HepG2 (cell line): ENCODE measurements at places on chromosomes 4 and X. TPM values are rescaled to one million over a fixed set of nuclear protein-coding genes. Genes with fewer than 3 reads are reported as not detected.

Gene PF4V1
- not detected in 2 replicates for total RNA-seq

DNA sequence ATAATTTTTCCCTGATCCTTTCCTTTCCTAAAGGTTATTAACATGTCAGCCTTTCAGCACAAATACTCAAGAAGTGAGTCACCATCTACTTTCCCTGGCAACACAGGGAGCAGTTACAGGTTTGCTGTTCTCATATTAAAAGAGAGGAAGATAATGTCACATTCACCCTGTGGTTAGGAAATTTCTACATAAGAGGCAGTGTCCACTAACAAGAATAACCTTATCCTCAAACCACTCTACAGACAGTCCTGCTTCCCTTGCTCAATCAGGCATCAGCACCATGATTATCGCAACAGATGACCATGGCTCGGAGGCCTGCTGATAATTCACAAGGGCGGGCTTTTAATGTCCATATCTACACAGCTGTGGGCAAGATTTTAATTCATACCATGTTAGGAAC is 30.9 kb downstream of the RNF150 start:
- DNase-seq: no peak

Gene FGF13
- total RNA-seq: 0.33 and 0.84 TPM in 2 replicates

Gene TLR6
- total RNA-seq: 0.52 and 0.71 TPM in 2 replicates

- DNase-seq: no peak
Observed at GRCh38 chr4:150656891-150657290, 74.9 kb downstream of the MAB21L2 start.

- DNase-seq: no peak
Observed at GRCh38 chrX:34880656-34881055, 61.9 kb upstream of the FAM47B start.

DNA sequence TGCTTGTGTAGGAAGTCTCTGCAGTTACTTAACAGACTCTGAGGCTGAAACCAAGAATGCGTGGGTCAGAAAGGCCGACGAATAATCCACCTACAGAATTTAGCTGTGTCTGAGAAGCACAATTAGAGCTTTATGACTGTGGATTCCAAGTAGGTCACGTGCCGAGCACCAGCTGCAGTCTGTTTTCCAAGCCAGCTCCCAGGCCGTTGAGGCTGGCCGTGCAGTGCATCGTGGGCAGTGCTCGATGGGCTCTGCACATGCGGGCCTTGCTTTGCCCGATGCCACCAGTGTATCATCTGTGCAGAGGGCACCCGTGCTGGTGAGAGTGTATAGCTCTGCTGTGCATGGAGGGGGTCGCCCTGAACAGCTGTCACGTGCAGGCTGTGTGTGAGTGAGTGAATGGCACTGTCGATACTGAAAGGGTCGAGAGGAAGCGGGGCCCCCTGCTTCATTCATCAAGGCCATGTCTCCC is 67.5 kb upstream of the CLDN34 start:
- no peak for DNase-seq

Gene SLC30A9
- total RNA-seq: 72.8 and 104 TPM in 2 replicates

DNA sequence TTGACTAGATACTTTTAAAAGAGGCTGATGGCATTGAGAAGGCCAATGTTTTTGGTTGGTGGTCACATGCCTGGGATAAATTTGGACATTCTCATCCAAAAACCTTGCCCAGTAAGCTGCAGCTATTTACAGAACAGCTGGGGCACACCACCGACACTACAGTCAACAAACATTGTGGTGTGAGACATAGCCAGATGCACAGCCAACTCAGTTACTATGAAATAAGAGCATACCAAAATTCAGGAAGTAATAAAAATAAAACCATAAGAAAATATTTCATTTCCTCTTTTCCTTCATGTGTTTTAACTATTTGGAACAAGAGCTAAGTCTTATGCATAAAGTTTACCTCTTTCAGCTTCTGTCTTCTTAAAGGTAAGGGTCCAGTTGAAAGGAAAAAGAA is 8.8 kb downstream of the PPM1K start:
- no peak for DNase-seq

GRCh38 chrX:100946299-100946927 is 17.7 kb upstream of the XKRX start:
- no peak for DNase-seq

Gene GRPR
- 0.04 TPM in 1 of 2 replicates, not detected in the other for total RNA-seq

- DNase-seq: no peak
Observed at GRCh38 chr4:145907812-145908211, 30.8 kb downstream of the ZNF827 start.

DNA sequence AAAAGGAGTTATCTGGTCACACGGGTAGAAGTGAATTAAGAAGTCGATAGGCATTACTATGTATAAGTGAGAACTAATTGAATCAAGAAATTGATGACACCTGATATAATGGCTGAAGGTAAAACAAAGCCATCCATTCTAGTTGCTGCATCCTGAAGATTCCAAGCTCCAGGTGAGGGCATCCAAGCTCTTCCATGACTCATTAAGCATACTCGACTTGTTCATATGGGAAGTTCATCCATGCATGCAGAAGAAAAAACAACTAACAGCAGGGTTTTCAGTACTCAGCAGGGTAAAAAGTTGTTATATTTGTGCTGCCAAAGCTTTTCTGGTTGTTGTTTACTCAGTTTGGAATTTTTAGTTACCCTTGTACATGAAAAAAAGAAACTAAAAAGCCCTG is 508.0 kb upstream of the CXorf51A start:
- DNase-seq: no peak

DNA sequence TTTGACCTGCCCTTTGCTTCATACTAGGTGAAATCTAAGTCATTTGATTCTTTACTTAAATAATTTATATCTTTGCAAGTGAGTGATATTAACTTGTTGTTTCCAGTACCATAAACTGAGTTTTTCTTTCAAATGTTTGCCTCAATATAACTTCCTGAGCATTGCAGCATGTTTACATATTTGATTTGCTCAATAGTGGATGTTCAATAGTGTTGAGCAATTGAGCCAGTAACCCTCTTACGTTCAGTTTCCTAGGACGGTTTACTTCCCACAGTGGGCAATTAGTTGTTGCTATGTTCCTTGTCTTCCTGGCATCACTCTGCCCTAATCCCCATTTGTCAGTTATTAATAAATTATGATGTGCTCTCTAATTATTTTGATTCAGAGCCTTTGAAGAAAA is 278.5 kb downstream of the EPHA5 start:
- no peak for DNase-seq

- no peak for DNase-seq
Observed at GRCh38 chr4:184288451-184289178, 70.9 kb upstream of the ENPP6 start.

Gene MAMLD1
- total RNA-seq: not detected in 2 replicates

Gene CT45A1
- total RNA-seq: not detected in 2 replicates

DNA sequence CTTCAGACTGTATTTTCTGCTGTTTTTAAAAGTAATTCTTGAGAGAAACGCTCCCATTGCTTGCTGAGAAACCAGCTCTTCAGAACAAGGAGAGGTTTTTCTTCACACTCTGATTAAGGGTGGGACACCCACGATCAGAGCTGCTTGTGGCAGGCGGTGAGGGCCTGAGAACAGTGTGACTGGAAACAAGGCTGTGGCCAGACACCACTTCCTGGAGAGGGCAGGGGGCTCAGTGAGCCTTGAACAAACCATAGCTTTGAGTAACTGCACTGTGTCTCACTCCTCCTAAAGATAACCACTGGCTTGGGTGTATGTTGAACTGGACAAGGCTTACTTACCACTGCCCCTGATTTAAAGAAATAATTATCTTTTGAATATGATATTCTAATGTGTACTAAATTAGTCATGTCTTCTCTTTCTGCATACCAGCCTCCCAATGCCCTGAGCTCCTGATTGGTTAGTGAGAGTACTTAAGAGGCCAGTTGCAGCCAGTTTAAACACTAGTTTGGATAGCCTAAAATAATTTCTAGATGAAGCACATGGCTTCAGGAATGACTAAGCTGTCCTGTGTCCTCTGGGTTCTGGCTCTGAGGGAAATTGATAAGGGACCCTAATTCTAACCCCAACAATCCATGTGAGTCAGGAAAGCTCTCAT is 3.7 kb upstream of the GPR82 start:
- DNase-seq: no peak

Gene TLR10
- not detected in 2 replicates for total RNA-seq

- DNase-seq: no peak
Observed at GRCh38 chrX:109843963-109844751, 111.1 kb upstream of the ACSL4 start.

Gene MAGEA2
- total RNA-seq: 0.15 and 0.35 TPM in 2 replicates

GRCh38 chr4:82419451-82419850 is 10.8 kb downstream of the HNRNPDL start:
- no peak for DNase-seq

DNA sequence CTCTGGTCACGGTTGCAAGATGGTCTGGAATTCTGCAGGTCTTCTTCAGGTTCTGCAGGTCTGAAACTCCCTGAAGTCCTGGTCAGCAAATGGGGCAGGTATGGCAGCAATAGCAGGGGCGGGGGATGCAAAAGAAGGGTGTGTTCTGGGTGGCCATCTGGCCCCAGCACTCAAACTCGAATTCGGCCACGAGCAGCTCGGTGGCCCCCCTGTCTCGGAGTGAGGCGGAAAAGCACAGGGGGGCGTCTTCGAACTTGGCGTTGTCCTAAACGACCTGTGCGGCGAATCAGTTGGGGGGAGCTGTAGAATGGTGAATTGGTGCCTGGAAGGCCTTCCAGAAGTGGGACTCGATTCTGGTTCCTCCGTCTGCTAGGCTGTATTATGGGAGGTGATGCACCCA is 2.1 kb downstream of the RTL5 start:
- DNase-seq: no peak

Gene FDCSP
- total RNA-seq: not detected in 2 replicates

Gene HPGDS
- total RNA-seq: not detected in 2 replicates

- peak; percentile 0 for DNase-seq
Observed at GRCh38 chrX:16212436-16212835, 45.2 kb downstream of the MAGEB17 start.

Gene CT45A2
- total RNA-seq: not detected in 2 replicates

GRCh38 chr4:93760284-93760683 is 68.3 kb upstream of the ATOH1 start:
- no peak for DNase-seq

Gene PKD2
- total RNA-seq: 4.6 and 9.1 TPM in 2 replicates

Gene UCP1
- 0.11 TPM in 1 of 2 replicates, not detected in the other for total RNA-seq

GRCh38 chr4:47639531-47639930 is 154.5 kb downstream of the ATP10D start:
- no peak for DNase-seq

DNA sequence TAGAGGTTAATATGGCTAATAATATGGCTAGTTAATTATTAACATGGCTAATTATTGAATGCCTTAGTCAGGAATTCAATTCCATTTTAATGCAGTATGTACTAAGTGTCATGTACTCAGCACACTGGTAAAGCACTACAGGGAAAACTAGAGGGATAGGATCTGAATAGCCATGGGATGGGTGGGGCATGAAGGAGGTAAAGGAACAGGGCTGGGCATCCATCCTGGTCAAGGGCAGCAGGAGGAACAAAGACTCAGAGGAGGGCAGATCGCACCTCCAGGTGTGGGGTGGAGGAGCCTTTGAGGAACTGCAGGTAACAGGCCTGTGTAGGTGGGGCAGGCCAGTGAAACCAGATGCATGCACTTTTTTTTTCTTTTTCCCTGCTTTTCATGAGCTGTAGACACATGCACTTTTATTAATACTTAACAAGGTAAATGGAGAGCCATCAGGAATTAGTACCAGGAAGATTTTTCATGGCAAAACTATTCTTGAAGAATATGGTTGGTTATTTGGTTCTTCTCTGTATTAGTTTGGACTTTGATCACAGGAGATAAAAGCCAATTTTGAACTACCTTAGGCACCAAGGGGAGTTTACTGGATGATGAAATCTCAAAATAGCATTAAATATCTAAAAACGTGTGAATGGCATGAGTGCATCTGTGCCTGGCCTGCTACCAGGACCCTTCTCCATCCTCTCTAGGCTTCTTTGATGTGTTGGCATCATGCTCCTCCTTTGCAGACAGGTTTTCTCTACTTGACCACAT is 88.3 kb downstream of the CC2D2A start:
- no peak for DNase-seq

DNA sequence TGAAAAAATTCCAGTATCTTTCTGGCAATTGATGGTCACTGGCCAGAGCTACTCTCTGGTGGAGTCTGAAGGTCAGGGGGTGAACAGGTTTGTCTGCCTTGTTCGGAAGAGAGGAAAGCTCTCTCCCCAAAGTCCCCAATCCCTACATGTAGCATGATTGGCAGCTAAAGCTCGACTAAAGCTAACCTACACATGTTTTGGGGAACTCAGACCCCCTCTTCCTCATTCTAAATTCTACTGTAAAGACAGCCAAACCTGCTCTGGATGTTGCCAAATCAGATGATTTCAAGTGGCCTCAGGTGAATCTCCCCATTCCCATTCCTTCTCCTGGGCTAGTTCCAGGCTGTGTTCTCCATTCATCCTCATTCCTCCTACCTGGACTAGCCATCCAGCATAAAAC is 84.1 kb downstream of the MSN start:
- DNase-seq: no peak

- no peak for DNase-seq
Observed at GRCh38 chr4:138235419-138235952, 6.7 kb downstream of the SLC7A11 start.
